ENCODE measurements at places on chromosomes 5 and 9. TPM values are rescaled to one million over a fixed set of nuclear protein-coding genes. Genes with fewer than 3 reads are reported as not detected.

LPAR1 gene
- total RNA-seq = 15.1 TPM

FOXD1 gene
- total RNA-seq = 17.4 TPM

NSG2 gene
- 0.08 TPM for total RNA-seq

ADAMTS19 gene
- not detected for total RNA-seq

UGT3A2 gene
- total RNA-seq = not detected

MLANA gene
- not detected for total RNA-seq

PCDHGA12 gene
- not detected for total RNA-seq

NR2F1-AS1 gene
- total RNA-seq = 4.1 TPM

OMD gene
- not detected for total RNA-seq

PHF19 gene
- 126 TPM for total RNA-seq

PRLR gene
- 0.09 TPM for total RNA-seq

ZNF658 gene
- 2.0 TPM for total RNA-seq

OTULINL gene
- 6.1 TPM for total RNA-seq

VLDLR gene
- total RNA-seq = 21.6 TPM

PCDHA9 gene
- not detected for total RNA-seq

SIGMAR1 gene
- 158 TPM for total RNA-seq

ZMAT2 gene
- 89.0 TPM for total RNA-seq

SLC36A3 gene
- not detected for total RNA-seq

RASEF gene
- 9.2 TPM for total RNA-seq

RETREG1 gene
- 3.8 TPM for total RNA-seq

ENTPD2 gene
- 0.63 TPM for total RNA-seq

LURAP1L gene
- total RNA-seq = 18.6 TPM

EIF4E1B gene
- total RNA-seq = not detected

FCN2 gene
- total RNA-seq = not detected

PPIC gene
- total RNA-seq = 16.4 TPM

ADAMTS6 gene
- total RNA-seq = 0.10 TPM

HMGCS1 gene
- 50.4 TPM for total RNA-seq

IRX2 gene
- total RNA-seq = 1.6 TPM

ABCA1 gene
- 4.5 TPM for total RNA-seq

CCDC152 gene
- total RNA-seq = not detected

C1QTNF2 gene
- total RNA-seq = 0.15 TPM

PLAC8L1 gene
- 0.26 TPM for total RNA-seq

PPP6C gene
- 25.5 TPM for total RNA-seq

FGFR4 gene
- 25.0 TPM for total RNA-seq

MYOT gene
- not detected for total RNA-seq

MYO10 gene
- total RNA-seq = 54.8 TPM

ESM1 gene
- total RNA-seq = not detected

RANBP17 gene
- 2.0 TPM for total RNA-seq

MOCS2 gene
- 31.5 TPM for total RNA-seq

SARDH gene
- total RNA-seq = 0.10 TPM

DCAF12 gene
- total RNA-seq = 37.8 TPM

PLEKHG4B gene
- 1.1 TPM for total RNA-seq

FGF10 gene
- not detected for total RNA-seq

FAT2 gene
- total RNA-seq = 0.01 TPM

CFAP90 gene
- total RNA-seq = 0.59 TPM

ARID3C gene
- 0.23 TPM for total RNA-seq

CD180 gene
- not detected for total RNA-seq

ABHD17B gene
- total RNA-seq = 17.0 TPM

TMEM215 gene
- total RNA-seq = 0.02 TPM

Data from A549 treated with CORT108297 at 1 μM for 4 hours (cell line).